ENCODE measurements at places on chromosomes 3 and 15.
A peak's percentile ranks its signal among the peaks of the same experiment; 100 is the strongest.

GRCh38 chr3:88141458-88142083, 8.2 kb upstream of the C3orf38 start:
- no peak for DNase-seq

- DNase-seq = no peak
These were observed 66.8 kb upstream of the PCSK6 start for GRCh38 chr15:101556273-101556672.

DNA sequence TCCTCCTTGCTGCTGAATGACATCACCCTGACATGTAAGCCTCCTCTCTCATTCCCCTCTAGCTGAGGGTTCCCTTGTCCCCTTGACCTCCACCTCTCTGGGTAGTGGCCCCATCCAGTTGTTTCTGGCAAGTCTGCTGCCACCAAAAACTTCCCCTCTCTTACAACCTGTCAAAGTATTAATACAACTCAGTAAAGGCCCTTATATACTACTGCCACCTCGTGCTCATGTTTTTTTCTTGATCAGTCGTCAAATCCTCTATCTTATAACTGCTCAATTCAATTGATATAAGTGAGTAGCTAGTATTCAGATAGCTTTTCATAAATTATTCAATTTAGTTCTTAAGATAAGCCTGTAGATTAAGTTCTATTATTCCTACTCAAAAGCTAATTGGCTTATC, 249.6 kb downstream of the MBNL1 start:
- DNase-seq = no peak

DNA sequence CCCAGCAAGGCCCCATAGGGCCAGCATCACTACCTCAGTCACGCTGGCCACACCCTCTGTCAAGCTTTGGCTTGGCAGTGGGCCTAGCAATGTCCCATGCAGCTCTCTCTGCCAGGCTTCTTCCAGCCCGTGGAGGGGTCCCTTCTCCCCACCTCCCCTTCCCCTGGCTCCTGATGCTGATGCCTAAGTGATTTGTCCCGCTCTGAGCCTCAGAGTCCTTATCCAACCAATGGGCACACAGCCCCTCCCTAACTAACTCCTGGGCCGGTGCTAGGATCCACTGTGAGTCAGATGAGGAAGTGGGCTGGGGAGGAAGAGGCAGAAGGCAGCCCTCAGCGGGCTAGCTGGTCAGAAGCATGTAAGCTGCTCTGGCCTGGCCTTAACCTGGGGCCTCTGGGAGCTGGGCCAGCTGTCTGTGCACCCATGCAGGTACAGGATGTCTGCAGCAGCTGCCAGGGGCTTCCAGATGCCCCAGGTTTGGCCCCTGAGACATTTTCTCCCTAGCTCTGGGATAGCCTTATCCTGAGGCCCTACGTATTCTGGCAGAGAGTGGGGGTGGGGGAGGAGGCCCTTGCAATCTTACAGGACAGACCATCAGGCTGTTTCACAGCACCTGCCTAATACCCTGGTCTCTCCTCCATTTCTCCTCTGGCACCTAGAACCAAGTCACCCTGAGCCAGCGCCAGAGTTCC, 740 bp upstream of the ZBTB47 start:
- peak; percentile 78 for DNase-seq

GRCh38 chr15:39025881-39026280, 461.3 kb upstream of the RASGRP1 start:
- DNase-seq = no peak

- peak; percentile 71 for DNase-seq
These were observed 23.7 kb downstream of the CEP19 start for GRCh38 chr3:196688349-196688748.

DNA sequence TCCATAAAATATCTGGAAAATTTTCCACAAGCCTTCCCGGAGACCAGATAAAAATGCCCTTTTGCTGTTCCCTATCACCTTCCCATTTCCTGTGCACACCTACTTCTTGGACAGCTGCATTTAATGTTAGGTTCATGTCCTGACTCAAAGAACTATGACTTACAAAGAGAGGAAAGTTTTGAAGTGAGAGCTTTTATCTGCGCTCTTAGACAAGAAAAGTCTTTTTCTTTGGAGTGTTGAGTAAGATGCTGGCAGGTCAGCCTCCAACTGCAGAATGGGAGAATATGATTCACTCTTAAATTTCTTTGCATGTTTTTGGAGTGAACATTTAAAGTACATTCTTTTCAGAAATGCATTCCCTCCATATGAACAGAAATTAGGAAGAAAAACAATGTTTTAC, 147.3 kb upstream of the DPH6 start:
- no peak for DNase-seq

GRCh38 chr15:54017251-54017650, 39.0 kb downstream of the UNC13C start:
- DNase-seq = no peak

DNA sequence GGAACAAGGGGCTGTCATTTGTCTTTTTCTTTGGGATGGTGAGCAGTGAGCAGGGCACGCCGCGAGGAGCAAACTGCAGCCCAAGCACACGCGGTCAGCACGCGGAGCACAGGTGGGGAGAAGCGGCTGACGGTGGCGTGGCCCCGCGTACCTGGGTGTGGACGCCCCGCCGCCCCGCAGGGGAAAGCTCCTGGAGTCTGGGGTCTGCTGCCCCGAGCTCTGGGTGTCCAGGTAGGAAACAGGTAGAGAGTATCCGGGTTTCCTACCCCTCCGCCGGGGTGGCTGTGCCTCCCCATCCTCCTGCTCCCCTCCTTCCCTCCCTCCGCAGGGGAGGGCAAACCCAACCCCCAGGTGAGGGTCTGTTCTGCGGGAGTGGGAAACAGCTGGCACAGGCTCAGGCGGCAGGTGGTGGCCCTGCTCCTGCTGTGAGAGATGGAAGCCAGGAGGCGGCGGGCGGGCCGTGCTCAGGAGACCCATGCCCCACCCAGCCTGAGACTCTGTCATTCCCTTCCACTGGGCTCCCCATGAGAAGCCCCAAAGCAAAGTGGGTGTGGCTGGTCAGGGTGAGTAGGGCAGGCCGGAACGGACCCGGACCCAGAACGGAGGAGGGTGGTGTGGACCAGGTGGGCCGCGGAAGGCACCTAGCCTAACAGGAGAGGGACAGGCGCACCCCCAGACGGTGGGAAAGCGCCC, 56.9 kb upstream of the CGNL1 start:
- no peak for DNase-seq

DNA sequence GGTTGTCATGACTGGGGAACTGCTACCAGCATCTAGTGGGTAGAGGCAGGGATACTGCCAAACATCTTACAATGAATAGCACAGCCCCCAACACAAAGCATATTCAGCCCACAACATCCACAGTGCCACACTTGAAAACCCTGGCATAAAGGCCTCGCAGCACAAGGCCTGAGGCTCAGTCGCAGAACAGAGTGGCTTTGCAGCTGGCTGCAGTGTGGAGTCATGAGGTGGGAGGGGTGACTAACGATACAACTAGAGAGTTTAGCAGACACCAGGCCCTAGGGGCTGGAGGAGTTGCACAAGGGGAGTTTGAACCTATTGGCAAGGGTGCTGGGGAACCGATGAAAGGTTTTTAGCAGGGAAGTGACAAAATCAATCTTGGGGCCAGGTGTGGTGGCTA, 32.1 kb downstream of the GRK7 start:
- peak; percentile 6 for DNase-seq

- DNase-seq = no peak
These were observed 102.9 kb downstream of the CACNA1D start for GRCh38 chr3:53597136-53597915.

DNA sequence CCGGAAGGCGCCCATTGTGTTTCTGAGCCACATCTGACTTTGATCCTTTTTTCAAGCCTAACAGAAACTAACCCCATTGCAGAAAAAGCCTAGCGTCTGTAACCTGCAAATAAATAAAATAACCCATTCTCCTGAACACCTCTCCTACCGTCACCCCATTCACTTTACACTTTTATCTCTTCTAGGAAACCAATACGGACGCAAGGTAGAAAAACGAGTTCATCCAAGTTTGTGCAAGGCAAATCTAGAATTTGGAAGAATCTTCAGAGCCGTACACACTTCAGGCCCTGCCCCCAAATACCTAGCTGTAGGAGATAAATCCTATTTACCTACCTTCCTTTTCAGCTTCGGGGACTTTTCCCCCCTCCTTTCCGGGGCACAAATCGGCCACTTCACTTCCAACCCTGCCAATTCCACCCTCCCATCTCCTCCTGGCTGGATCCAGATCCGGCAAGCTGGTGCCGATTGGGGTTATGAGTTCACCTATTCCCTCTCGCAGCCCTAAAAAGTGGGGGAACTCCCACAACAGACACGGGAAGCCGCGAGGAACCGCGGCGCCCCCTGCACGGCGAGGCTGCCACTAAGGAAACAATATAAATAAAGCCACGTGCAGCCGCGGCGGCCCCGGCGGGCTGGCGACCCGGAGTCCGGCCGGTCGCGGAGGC, 987 bp downstream of the PRTG start:
- DNase-seq = no peak

GRCh38 chr3:86954226-86954625, 36.7 kb downstream of the VGLL3 start:
- no peak for DNase-seq

- no peak for DNase-seq
These were observed 84.1 kb upstream of the PRR23C start for GRCh38 chr3:139128803-139129202.

DNA sequence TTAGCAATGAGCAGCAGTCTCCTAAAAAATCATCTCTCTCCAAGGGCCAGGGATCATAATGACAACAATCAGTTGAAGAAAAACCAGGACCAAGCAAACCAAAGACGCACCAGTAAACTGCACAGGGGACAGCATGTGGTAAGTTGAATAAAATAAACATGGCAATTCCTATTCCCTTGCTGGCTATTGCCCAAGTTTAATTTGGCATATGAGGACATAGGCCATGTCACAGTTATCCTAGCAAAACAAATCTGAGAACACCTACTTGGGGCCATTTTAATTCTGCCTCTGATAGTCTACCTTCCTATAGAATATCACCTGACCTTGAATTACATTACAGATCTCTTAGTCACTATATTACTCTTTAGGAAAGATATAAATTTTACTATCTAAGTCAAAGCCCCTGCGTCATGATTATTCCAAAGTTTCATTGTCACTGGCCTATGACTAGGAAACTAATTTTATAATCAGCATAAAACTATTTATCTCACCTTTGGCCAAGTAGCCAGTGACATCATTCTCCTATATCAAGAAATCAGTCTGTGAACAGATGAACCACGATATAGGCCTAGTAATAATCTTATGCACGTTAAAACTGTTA, 23.0 kb downstream of the AP3S2 start:
- DNase-seq = no peak

DNA sequence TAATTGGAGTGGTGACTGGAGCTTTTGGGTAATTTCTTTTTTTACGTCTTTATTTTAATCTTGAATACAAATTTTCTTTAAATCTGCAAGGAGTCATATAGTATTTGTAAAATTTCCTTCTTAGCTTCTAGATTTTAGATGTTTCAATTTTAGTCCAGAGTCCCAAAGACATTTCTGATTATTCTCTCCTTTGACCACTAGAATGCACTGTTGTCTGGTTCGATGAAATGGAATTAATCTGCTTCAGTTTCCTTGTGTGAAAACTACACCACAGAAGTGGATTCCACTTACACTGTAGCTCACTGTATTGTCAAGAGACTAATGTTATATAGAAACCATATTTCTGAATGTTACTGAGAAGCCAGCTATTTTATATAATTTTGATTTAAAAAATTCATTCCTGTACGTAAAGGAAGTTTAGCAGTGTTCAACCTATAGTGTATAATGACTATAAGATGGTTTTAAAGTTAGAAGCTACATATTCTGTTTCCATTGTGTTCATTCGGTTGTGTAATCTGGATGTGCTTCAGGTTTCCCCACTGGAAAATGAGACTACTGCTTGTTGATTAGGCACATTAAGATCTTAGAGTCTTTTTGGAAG, 6.1 kb downstream of the GRAMD1C start:
- peak; percentile 69 for DNase-seq

DNA sequence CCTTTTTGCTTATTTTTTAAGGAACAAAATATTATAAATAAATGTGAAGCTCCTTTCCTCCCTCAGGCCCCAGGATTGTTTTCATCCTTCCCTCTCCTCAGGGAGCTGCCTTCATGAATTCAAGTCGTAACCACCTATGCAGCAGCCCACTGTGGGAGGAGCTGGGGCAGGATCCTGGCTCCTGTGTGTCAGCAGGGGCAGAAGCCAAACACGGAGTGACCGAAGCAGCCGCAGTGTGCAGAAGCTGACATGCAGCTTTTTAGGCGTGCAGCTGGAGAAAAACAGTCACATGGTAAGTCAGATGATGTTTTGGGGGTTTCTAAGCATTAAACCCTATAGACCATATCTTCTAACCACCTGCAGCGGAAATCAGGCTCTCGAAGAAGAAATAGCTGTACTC, 231.3 kb downstream of the OCA2 start:
- no peak for DNase-seq

- no peak for DNase-seq
These were observed 281.3 kb downstream of the CLSTN2 start for GRCh38 chr3:140216249-140216648.

DNA sequence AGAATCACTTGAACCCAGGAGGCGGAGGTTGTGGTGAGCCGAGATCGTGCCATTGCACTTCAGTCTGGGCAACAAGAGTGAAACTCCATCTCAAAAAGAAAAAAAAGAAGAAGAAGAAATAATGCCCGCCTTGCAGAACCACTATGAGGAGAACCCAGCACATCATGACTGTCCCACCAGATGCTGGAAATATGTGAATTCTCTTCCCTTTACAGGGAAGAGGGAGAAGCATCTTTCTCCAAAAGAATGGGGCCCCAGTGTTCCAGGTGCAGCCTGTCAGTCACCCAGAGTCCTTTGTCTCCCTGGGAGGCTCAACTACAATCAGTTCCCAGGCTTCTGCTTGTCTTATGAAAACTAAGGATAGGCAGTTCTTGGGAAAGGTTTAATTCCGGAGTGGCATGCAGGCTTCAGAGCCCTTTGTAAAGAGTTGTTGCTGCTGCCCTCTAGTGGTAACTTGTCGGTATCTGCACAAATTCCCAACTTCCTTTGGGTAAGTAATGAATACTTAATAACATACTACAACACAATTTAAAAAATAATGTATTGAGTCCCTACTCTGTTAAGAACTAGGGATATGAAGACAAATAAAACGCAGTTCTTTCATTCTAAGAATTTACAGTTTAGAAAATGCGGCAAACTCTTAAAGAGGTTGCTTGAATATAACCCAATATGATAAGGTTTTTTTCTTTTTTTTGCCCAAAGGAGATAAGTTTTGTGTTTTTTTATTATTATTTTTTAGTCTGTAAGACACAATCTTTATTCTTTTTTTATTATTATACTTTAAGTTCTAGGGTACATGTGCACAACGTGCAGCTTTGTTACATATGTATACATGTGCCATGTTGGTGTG, 18.6 kb upstream of the TICRR start:
- DNase-seq = peak; percentile 63

DNA sequence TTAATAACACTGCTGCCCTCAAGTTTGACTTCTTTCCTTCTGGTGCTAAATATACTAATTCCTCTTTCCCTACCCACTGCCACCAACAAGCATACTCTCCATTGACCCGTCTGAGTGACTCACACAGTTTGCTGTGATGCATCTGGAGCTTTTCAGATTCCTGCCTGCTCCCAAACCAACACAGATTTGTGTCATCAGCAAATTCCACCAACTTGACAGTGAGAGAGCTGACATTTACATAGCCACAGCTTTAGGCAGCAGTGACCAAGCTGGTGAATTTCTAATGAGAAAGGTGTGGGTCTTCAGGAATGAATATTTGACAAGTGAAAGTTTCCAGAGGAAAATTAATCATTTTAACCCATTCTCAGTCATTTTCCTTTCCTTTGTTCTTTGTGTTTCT, 96.5 kb upstream of the PRICKLE2 start:
- no peak for DNase-seq

Measured in pons (tissue), 1 donor.